ENCODE measurements at places on chromosomes 1 and 21.

DNA sequence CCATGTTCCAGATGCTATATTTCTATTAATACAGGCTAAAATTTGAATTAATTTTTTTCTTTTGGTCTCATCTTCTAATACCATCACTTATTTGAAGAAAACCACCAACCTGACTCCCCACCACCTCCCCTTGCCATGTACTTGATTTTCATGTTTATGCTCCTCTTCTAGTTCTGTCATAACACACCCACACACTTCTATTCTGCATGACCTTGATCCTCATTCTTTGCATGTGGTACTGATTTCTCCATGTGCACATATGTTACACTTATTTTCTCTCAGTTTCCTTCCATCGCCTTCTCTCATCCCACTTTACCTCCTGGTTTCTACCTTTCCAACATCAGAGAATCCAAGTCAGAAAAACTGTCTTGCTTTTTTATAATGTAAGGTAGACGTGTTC lies 78.9 kb upstream of the ARID1A start:
- no peak for DNase-seq

DNA sequence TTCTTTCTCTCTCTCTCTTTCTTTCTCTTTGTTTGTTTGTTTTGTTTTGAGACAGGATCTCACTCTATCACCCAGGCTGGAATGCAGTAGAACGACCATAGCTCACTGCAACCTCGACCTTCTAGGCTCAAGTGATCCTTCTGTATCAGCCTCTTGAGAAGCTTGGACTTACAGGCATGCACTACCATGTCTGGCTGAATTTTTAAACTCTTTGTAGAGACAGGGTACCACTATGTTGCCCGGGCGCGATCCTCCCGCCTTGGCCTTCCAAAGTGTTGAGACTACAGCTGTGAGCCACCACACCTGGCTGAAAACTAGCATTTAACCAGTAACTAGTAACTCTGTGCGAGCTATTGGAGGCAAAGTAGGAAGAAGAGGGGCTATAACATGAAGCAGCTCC lies 325.5 kb downstream of the ZP4 start:
- no peak for DNase-seq

DNA sequence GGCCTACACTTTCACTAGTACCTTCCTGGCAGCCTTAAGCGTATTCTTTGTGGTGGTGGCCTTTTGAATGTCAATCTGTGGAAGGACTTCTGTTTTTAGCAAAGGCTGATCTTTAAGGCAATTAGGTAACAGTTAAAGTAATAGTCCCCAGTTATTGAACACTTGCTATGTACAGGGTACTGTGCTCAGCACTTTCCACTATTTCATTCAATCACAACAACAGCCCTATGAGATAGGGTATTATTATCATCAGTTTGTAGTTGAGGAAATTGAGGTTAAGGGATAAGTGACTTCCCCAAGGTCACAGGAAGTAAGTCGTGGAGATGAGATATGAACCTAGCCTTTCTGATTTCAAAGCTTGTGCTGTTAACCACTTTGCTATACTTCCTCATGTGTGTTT lies 185.7 kb downstream of the ST6GALNAC3 start:
- DNase-seq = no peak

GRCh38 chr1:4366091-4366490 lies 288.3 kb upstream of the AJAP1 start:
- no peak for DNase-seq

DNA sequence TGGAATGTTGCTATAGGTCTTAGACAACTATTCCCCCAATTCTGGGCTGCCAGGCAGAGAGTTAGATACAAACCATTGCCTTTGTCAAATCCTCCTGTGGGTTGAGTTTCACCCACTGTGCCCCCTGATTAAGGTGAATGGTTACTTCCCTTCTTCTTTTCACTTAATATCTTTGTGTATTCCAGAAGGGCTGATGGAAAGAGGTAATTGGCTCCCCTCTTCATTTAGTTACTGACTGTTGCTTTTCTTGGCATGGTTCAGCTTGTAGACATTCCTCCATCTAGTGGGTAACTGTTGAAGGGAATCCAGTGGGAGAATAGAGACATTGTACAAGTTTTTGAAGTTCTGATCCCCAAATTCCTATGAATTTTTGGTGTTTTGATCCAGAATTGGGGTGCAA lies 43.8 kb upstream of the MACF1 start:
- no peak for DNase-seq

DNA sequence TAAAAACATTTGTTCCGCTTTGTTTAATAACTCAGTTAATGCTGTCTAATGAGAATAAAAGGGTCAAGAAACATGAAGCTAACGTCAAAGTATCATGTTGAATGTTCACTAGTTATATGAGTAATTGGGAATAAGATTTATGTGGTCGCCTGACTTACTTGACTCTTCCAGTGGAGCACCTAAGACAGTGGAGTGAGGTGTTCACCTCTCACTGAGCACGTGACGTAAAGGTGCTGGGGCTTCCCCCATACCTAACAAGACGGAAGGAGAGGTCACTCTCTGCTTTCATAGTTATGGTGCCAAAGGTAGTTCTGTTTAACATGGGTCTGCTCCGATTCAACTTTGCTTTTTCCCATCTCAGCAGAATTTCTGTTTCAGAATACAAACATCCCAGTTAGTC lies 686 bp downstream of the KMO start:
- DNase-seq = no peak

GRCh38 chr1:162728573-162728972 lies 61.9 kb upstream of the HSD17B7 start:
- DNase-seq = no peak
